ENCODE measurements at places on chromosomes 1 and 21. TPM values are rescaled to one million over a fixed set of nuclear protein-coding genes. Genes with fewer than 3 reads are reported as not detected.

The FAM72C gene
- total RNA-seq: not detected

The LRRC38 gene
- not detected for total RNA-seq

The CCDC18 gene
- total RNA-seq: 2.5 TPM

The SHE gene
- 8.0 TPM for total RNA-seq

The B3GALNT2 gene
- 58.7 TPM for total RNA-seq
